ENCODE measurements at places on chromosomes 11 and 22. TPM values are rescaled to one million over a fixed set of nuclear protein-coding genes. Genes with fewer than 3 reads are reported as not detected.
A peak's percentile ranks its signal among the peaks of the same experiment; 100 is the strongest.

DNA sequence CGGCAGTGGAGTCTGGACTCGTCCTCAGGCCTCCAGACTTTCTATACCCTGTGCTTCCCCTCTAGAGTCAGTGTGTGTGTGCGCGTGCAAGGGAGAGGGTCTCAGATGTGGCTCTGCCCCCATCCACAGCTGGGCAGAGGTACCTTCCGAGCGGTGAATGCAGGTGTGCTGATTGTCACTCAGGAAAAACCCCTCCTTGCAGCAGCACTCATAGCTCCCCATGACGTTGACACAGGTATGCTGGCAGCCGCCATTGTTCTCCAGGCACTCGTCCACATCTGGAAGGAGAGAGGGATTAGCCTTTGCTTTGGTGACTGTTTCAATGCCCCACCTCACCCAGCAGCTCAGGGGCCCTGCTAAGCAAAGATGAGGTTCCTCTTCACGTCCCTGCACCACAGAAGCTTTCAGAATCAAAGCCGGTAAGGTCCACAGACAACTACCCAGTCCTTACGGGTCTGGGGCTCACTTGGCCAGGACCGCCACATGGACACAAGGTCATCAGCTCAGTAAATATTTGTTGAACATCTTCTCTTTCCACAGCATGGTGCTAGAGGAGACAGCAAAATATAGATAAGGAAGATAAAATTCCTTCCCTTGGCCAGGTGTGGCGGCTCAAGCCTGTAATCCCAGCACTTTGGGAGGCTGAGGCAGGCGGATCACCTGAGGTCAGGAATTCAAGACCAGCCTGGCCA is 16.9 kb downstream of the SCUBE2 start:
- H3K4me3 ChIP-seq = no peak overlapping the region
- peaks cover 4% of the 10 kb centered on the region for H3K36me3 ChIP-seq
- no peak for DNase-seq
- peaks cover 13% of the 10 kb centered on the region for H3K4me1 ChIP-seq
- no peaks in the 10 kb centered on the region for H3K27me3 ChIP-seq

GRCh38 chr11:124633355-124633754 is 10.7 kb downstream of the TBRG1 start:
- DNase-seq = no peak
- H3K27ac ChIP-seq = no peak overlapping the region
- H3K4me3 ChIP-seq = no peak overlapping the region

DNA sequence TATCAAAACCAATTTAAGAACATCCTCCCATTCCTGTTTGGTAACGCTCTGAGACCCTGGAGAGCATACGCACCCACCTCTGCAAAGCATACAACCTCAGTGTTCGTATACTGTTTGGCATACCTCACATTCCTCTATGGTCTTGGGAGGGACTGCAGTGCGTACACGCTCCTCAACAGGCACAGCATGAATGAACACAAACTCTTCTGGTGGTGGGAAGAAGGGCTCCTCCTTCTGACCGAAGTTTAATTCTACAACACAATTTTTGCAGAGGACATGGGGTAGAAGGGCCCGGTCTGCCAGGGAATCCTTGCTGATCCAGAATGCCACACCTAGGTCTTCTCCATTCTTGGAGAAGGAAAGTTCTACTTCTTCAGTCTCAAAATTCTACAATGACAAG is 5.3 kb downstream of the HNRNPUL2 start:
- no peak overlapping the region for H3K4me3 ChIP-seq
- no peaks in the 10 kb centered on the region for H3K27me3 ChIP-seq
- peaks cover 66% of the 10 kb centered on the region for H3K36me3 ChIP-seq
- no peak overlapping the region for H3K27ac ChIP-seq
- DNase-seq = no peak
- H3K4me1 ChIP-seq = peaks cover 5% of the 10 kb centered on the region

GRCh38 chr11:19258641-19259230 is 18.0 kb upstream of the E2F8 start:
- H3K4me3 ChIP-seq = no peak overlapping the region
- no peaks in the 10 kb centered on the region for H3K27me3 ChIP-seq
- no peaks in the 10 kb centered on the region for H3K4me1 ChIP-seq
- H3K36me3 ChIP-seq = no peaks in the 10 kb centered on the region

DNA sequence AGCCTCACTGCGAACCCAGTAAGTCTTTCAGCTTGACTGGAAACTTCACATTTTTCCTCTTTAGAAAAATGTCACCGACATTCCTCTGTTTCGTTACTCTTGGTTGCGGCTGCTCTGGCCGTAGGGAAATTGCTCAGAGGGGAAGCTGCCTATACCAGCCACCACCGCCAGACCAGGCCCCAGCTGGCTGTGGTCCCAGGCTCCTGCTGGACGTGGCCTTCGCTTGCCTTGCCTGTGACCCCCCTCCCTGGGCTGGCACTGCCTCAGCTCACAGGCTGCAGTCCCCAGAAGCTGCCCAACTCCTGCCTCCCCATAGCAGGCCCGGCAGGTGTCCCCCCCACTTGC is 197.8 kb downstream of the MN1 start:
- H3K4me1 ChIP-seq = peaks cover 11% of the 10 kb centered on the region
- H3K27me3 ChIP-seq = no peaks in the 10 kb centered on the region
- no peaks in the 10 kb centered on the region for H3K36me3 ChIP-seq
- H3K4me3 ChIP-seq = no peak overlapping the region

DNA sequence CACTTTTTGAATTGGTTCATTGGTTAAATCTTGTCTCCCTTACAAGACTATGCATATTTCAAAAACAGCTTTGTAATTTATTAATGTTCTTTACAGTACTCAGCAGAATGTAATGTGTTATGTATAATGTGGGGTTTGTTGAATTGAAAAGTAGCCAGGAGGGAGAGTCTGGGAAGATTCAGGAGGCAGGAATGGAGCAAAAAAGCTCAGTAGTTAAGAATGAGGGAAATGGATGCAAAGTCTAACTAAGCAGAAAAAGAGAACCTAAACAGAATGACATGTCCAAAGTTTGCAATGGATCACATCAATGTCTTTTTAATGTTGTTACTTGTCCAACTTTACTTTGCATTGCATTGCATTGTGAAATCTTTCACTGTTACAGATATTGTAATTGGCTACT is 86.5 kb upstream of the CARD18 start:
- no peak overlapping the region for H3K27ac ChIP-seq
- no peaks in the 10 kb centered on the region for H3K36me3 ChIP-seq
- H3K27me3 ChIP-seq = no peaks in the 10 kb centered on the region
- no peaks in the 10 kb centered on the region for H3K4me1 ChIP-seq
- H3K4me3 ChIP-seq = no peak overlapping the region

DNA sequence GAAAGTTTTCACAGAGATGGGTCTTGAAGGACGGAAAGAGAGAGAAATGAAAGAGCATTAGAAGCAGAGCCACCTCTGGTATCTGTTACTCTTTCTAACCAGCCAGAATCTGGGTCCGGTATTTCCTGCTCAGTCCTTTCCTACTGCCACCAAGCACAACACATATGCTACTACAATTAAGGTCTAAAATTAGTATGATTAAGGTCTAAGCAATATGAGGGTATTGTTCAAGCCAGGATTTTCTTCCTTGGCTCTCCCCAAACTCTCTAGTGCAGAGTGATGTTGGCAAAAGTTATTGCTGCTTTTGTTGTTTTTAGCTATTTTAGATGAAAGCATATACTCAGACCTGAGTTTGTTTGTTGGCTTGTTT is 59.2 kb upstream of the EED start:
- H3K4me1 ChIP-seq = no peaks in the 10 kb centered on the region
- H3K4me3 ChIP-seq = no peak overlapping the region
- no peaks in the 10 kb centered on the region for H3K36me3 ChIP-seq
- H3K27me3 ChIP-seq = no peaks in the 10 kb centered on the region

DNA sequence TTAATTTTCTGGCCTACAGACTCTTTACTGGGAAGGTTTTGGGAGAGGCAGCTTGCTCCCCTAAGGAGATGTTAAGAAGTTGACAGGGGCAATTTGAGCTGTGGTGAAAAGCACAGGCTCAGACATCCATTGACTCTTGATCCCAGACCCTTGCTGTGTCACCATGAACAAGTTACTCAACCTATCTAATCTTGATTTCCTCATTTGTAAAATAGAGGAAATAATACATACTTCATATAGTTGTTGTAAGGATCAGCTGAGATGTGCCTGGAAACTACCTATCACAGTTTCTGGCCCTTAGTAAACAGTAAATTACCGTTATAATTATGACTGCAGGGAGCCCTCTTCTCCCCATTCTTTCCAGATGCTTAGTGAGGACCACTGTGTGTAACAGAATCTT is 16.6 kb upstream of the SCGB1D4 start:
- no peak for DNase-seq
- H3K27me3 ChIP-seq = peaks cover 3% of the 10 kb centered on the region
- H3K4me1 ChIP-seq = no peaks in the 10 kb centered on the region
- H3K36me3 ChIP-seq = no peaks in the 10 kb centered on the region
- no peak overlapping the region for H3K4me3 ChIP-seq

- peak; percentile 71 for DNase-seq
- H3K4me1 ChIP-seq = peaks cover 14% of the 10 kb centered on the region
- no peaks in the 10 kb centered on the region for H3K36me3 ChIP-seq
- peak overlapping the region; percentile 6 for H3K4me3 ChIP-seq
- H3K27ac ChIP-seq = peak overlapping the region; percentile 91
Observed at GRCh38 chr11:78350091-78350645, 67.5 kb downstream of the GAB2 start.

DNA sequence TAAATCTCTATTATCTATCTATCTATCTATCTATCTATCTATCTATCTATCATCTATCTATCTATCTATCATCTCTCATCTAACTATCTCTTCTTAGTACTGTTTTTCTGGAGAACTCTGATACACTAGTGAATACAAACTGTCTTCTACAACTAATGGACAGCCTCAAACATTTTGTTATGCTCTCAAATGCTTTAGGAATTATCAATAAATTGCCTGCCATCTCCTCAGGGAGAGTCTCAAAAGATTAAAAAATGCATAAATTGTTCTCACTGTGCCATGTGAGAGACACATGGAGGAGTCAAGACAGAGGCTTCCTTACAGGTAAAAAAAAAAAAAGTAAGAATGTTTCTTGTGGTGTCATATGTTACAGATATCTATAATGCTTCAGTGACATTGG is at the start of gene OR8K3:
OR8K3 (plus strand) TSS at position 301 of the 400 bp plus-strand sequence. CDS start 3,163 bp downstream, outside the sequence.
- H3K4me1 ChIP-seq = no peaks in the 10 kb centered on the region
- no peaks in the 10 kb centered on the region for H3K27me3 ChIP-seq
- no peak within 1 kb of the TSS for H3K4me3 ChIP-seq
- H3K27ac ChIP-seq = no peak within 1 kb of the TSS
- no peak for DNase-seq

- H3K27me3 ChIP-seq = no peaks in the 10 kb centered on the region
- no peak overlapping the region for H3K27ac ChIP-seq
- no peaks in the 10 kb centered on the region for H3K36me3 ChIP-seq
- no peak overlapping the region for H3K4me3 ChIP-seq
- peaks cover 20% of the 10 kb centered on the region for H3K4me1 ChIP-seq
Observed at GRCh38 chr11:2989006-2989405, 3.1 kb downstream of the NAP1L4 start.

DNA sequence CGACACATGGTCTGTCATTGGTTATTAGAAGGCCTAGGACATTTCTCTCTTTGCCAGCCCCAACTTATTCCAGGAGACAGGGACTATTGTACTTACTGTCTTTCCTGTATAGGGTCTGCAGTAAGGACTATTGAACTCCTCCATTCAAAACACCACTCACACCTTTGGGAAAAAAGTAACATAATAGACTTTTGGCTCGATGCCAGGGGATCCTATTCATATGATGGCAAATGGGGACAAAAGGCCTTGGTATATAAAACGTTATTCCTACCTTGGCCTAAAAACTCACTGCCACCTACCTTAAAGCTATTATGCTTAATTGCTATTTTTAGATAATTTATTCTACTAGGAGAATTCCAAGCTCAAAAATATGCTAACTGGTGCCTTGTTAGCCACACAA is 6.3 kb upstream of the NDUFC2 start:
- H3K4me3 ChIP-seq = no peak overlapping the region
- H3K4me1 ChIP-seq = no peaks in the 10 kb centered on the region
- no peaks in the 10 kb centered on the region for H3K27me3 ChIP-seq
- DNase-seq = no peak

GRCh38 chr11:73265278-73265810 is 6.8 kb upstream of the P2RY6 start:
- H3K36me3 ChIP-seq = no peaks in the 10 kb centered on the region
- no peak overlapping the region for H3K4me3 ChIP-seq
- H3K27ac ChIP-seq = no peak overlapping the region
- peaks cover 6% of the 10 kb centered on the region for H3K4me1 ChIP-seq

GRCh38 chr11:133147625-133148024 is 384.7 kb downstream of the OPCML start:
- H3K27me3 ChIP-seq = peaks cover 4% of the 10 kb centered on the region
- peaks cover 4% of the 10 kb centered on the region for H3K4me1 ChIP-seq
- no peak overlapping the region for H3K27ac ChIP-seq
- H3K4me3 ChIP-seq = no peak overlapping the region
- H3K36me3 ChIP-seq = no peaks in the 10 kb centered on the region

DNA sequence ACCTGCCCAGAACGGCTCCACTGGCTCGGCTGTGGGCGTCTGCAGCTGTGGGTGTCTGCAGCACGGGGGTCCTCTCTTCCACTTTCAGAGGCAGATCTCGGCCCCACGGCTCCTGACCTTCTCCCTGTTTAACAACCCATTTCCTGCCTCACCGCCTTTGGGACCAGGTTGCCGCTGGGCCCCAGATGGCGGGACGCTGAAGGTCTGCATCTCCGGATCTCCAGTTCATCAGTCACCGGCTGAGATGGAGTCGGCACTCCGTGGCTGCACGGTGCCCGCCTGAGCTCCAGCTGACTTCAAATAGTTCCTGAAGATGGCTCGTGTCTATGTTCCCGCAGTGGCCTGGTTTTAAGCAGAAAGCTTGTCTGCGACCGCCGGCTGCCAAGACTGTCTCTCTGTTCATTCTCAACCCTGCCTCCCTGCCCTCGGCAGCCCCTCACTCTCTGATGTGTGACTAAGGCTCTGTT is 475.9 kb downstream of the BRD1 start:
- DNase-seq = peak; percentile 49
- peaks cover 45% of the 10 kb centered on the region for H3K4me1 ChIP-seq
- H3K36me3 ChIP-seq = no peaks in the 10 kb centered on the region

- peaks cover 7% of the 10 kb centered on the region for H3K27me3 ChIP-seq
- no peak overlapping the region for H3K27ac ChIP-seq
- no peak overlapping the region for H3K4me3 ChIP-seq
- H3K36me3 ChIP-seq = no peaks in the 10 kb centered on the region
Observed at GRCh38 chr11:126607776-126608541, 252.5 kb downstream of the ST3GAL4 start.

- no peak overlapping the region for H3K27ac ChIP-seq
- no peak for DNase-seq
- H3K4me3 ChIP-seq = no peak overlapping the region
- peaks cover 7% of the 10 kb centered on the region for H3K4me1 ChIP-seq
- H3K27me3 ChIP-seq = peaks cover 7% of the 10 kb centered on the region
Observed at GRCh38 chr11:120259988-120260565, 20.1 kb downstream of the POU2F3 start.

GRCh38 chr11:71189768-71190315 is 62.5 kb downstream of the SHANK2 start:
- no peaks in the 10 kb centered on the region for H3K4me1 ChIP-seq
- no peak overlapping the region for H3K27ac ChIP-seq
- no peak for DNase-seq
- no peak overlapping the region for H3K4me3 ChIP-seq
- H3K27me3 ChIP-seq = no peaks in the 10 kb centered on the region
- H3K36me3 ChIP-seq = no peaks in the 10 kb centered on the region

GRCh38 chr11:77198440-77198849 is 70.4 kb downstream of the MYO7A start:
- no peaks in the 10 kb centered on the region for H3K4me1 ChIP-seq
- peaks cover 6% of the 10 kb centered on the region for H3K36me3 ChIP-seq
- no peak for DNase-seq
- H3K27me3 ChIP-seq = no peaks in the 10 kb centered on the region
- H3K4me3 ChIP-seq = no peak overlapping the region
- no peak overlapping the region for H3K27ac ChIP-seq

The MAP6 gene
- 64.6 TPM for total RNA-seq

The RAG2 gene
- total RNA-seq = 0.10 TPM

The TMEM132A gene
- 114 TPM for total RNA-seq

The TRIM49B gene
- not detected for total RNA-seq

The ART1 gene
- total RNA-seq = not detected

The KCNK4 gene
- total RNA-seq = 3.2 TPM

The ETS1 gene
- 35.6 TPM for total RNA-seq

The TRAF6 gene
- 10.9 TPM for total RNA-seq

The EHBP1L1 gene
- 13.9 TPM for total RNA-seq

The RAB38 gene
- 21.7 TPM for total RNA-seq
